AML-193 (cell line): ENCODE measurements at places on chromosomes 5 and 9.

DNA sequence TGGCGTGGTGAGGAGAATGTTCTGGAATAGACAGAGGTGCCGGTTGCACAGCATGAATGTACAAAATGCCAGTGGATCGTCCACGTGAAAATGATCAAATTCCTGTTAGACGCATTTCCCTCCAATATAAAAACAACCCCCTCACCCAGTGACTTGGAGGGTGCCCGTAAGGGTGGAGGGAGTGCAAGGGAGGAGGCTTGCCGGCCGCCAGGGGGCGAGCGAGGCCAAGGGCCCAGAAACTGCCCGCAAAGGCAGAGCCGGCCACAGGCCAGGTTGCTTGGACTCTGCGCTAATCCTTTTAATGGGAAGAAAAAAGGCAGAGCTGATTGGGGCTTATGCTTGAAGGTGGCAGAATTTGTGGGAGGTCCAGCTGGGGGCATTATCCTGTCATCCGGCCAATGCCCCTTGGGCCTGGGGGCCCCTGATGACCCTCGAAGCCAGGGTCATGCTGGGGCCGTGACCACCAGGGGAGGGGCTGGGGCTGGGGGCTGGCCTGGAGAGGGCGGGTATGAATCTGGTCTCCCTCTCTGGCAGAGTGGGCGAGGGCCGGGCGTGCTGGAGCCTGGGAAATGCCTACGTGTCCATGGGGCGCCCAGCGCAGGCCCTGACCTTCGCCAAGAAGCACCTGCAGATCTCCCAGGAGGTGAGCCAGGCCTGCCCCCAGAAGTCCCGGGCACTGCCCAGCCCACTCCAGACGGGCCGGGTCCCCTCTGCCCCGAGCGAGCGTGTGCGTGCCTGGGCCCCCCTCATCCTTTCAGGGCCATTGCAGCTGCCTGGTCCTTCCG lies 12.0 kb downstream of the GPSM1 start:
- peak; percentile 53 for DNase-seq

- peak; percentile 23 for DNase-seq
Measured at GRCh38 chr5:109691996-109692395, 2.3 kb downstream of the MAN2A1 start.

DNA sequence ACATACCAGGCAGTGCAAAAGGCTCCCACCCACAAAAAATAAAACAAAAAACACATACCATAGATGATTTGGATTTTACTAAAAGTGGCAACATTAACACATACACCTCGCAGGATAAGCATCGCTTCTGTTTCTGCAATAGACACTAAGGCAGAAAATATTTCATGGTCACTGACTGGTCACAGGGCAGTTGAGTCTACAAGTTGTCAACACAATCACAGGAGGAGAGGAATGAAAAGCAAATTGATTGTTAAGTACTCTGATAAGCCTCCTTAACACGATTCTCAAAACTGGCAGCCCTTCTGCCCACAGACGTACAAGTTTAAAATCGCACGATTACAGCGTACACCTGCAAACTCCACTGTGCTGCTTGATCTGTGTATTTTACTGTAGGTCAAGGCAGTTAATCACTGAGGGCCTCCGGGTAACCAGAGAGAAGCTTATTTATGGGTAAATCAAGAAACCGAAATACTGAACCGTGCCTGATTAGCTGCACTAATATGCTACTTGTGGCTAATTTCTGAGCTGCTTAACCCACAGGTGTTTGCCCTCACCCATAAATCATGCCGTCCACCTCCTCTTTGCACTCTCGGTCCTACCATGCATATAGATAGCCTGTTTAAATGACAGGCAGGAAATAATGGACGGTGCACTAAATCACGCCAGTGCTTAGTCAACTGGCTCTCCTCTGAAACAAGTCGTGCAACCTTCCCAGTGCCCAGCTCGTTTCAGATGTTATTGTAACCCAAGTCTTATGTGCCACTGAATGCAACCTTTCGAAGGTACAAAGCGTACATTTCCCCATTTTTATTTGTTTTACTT lies 659.4 kb upstream of the ADAMTS16 start:
- DNase-seq: no peak

DNA sequence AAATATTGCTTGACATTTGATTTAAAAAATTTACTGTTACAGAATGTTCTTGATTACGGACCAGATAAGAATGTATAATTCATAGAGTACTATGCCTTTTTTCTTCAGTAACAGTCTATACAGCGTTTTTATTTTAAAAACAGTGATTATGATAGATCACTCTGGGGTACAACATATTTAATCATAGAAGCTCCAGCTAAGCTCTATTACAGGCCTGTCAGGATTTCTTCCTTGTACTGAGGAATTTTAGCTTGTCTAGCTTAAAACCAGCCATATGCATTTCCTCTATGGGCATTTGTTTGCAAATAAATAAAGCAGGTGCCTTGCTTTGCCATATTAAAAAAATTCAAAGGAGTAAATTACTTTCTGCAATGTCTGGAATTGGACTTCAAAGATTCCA lies 423.8 kb downstream of the BNC2 start:
- DNase-seq: no peak

DNA sequence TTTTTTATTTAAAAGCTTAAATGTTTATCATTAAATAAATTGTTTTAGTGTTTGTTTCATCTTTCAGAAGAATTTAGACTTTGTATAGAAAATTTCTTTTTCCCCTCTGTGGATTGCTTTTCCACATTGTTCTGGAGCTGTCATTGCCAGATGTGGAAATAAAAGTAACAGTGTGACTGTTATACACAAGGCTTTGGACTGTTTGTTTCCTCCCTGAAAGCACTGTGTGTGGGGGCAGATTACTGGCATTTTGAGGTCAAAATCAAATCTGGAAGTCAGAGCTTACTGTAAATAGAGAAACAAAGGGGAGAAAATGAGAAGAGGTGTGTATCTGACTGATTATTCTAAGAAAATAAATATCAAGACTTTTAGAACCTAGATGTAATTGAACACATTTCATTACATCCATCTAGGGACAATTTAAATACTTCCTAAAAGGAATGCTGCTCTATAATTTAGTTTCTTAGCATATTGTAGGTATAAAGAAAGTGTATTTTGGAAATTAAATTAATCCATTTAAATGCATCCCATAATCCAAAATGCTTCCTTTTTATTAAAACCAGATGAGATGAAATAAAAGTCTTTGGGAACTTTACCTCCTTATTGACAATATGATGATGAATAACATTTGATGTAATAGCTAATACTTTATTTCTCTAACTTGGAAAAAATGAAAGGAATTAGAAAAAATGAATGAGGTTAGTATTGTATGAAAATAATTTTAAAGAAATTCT lies 51.9 kb downstream of the ERCC6L2 start:
- no peak for DNase-seq

DNA sequence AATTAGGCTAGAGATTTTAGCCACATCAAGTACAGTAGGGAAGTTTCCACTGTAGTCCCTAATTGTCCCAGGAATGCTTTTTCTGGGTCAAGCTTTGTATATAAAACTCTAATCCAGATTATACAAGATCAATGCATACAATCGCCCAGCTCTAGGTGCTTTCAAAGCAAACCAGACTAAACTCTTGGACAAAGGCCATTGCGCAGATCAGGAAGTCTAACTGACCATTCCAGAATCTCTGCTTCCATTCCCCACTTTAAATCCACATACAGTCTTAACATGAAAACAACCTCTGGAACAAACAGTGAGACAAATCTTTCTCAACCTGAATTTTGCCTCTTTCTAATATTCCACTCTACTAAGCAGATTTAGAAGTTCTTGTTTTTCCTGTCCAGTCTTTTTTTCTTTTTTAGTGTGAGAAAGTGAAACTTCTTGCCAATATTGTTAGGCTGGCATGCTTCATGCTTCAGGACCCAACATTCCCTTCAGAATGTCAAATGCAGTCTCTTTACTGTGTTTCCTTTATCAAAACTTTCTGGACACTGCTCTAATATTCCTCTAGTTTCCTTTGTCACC lies 76.1 kb downstream of the ITGA1 start:
- no peak for DNase-seq

DNA sequence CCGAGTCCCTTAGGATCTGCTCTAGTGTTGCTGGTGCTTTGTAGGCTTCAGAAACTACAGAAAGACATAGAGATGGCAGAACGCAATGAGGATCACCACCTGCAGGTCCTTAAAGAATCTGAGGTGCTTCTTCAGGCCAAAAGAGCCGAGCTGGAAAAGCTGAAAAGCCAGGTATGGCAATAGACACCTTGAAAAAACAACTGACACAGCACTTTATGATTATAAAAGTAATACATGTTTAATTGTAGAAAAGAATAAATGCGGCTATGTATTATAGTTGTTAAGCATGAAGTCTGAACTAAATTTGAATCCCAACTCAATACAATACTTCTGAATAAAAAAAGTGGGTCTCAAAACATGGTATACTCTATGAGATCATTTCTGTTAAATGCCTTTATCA lies 43.7 kb downstream of the RAB14 start:
- no peak for DNase-seq

GRCh38 chr5:134449167-134449566 lies 37.5 kb upstream of the CDKN2AIPNL start:
- no peak for DNase-seq

- no peak for DNase-seq
Measured at GRCh38 chr9:3508078-3508431, 17.7 kb downstream of the RFX3 start.
